ENCODE measurements at places on chromosomes 16 and 17.

DNA sequence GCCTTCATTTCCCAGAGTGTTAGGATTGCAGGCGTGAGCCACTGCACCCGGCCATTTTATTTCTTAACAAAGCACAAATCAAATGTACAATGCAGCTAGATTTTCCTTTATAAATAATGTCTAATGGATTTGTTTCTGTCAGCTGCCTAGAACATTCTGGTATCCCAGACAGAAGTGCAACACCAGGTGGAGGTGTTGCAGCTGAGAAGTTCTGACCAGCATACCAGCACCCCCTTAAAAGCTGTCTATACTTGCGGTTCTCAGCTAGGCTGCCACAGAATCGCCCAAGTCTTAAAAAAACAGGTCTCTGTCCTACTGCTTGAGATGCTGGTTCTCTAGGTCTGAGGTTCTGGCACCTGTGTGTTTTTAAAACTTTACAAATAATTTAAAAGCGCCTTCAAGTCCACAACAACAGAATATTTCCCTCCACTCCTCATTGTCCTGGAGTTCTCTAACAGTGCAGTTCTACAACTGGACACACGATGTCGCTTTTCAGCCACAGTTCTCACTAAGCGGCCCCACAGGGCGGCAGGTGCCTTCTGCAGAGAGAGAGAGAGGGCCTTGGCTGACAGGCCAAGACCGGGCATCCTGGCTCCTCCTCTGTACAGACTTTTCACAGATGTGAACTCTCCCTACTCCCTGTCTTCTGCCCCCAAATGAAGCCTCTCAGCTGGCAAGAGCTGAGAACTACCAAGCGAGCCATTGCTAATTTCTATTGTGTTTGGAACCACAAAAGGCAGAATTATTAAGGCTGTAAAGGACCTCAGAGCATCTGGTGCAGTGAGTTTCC, 32.6 kb upstream of the MEOX1 start:
- DNase-seq = peak; percentile 61

DNA sequence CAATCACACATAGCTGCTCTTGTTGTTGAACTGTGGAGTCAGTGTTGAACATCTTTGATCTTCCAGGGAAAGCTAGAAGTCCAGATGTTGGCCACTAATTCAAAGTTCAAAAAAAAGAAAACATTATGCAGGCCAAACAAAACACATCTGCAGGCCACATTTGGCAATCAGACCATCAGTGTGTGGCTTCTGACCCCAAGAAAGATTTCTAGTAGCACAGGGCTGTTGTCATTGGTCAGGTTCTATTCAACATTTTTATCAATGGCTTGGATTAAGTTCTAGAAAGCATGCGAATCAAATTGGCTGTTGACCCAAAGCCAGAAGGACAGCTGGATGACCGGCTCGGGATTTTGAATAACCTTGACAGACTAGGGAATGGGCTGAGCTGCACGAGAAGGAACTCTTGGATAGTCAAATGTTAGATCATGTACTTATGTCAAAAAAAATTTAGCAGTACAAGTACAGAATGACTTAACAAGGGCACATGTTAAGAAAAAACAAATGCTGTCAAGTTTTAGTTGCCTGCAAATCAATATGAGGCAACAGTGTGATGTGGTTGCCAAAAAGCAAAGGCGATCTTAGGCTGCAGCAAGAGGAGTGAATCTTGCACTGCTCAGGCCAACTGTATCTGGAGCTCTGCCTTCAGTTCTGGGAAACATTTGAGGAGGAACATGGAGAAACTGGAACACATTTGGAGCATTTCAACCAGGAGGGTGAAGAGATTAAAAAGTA, 187.6 kb downstream of the RGS9 start:
- DNase-seq = no peak

GRCh38 chr16:3363793-3364192, 8.1 kb downstream of the OR2C1 start:
- no peak for DNase-seq

- no peak for DNase-seq
Observed at GRCh38 chr17:37261286-37261685, 114.5 kb upstream of the C17orf78 start.

- no peak for DNase-seq
Observed at GRCh38 chr16:75193265-75193650, 13.7 kb downstream of the CTRB2 start.

Measured in stimulated activated CD4-positive, alpha-beta T cell treated with anti-CD3 and anti-CD28 coated beads, TNF-alpha, amount 100 ng/mL, for 4 hours (primary cell).